EH (cell line): ENCODE measurements at places on chromosomes 5 and 9.

GRCh38 chr5:55988979-55989638 is 5.7 kb downstream of the IL6ST start:
- no peak for DNase-seq

DNA sequence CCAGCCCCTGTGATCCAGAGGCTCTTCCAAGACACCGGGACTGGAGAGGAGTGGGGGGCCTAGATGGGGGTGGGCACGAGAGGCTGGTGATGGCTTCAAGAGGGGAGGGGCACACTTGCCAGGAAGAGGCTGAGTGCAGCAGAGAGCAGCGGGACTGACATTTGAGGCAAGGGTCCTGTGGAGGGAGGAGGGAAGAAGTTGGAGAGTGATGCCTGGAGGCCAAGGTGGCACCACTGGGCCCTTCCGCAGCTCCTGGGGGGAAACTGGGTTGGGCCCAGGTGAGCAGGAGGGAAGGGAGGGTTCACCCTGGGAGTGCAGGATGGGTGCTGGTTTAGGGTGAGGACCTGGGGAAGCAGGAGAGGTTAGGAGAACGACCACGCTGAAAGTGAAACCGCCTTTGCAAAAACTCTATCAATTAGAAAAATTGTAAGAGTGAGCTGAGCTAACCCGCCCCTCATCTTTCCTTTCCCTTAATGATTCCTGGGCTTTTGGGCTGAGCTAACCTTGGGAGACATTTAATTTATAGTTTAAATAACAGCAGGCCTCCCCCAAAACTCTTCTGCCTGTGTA is 26.2 kb downstream of the ABO start:
- DNase-seq, result no peak

DNA sequence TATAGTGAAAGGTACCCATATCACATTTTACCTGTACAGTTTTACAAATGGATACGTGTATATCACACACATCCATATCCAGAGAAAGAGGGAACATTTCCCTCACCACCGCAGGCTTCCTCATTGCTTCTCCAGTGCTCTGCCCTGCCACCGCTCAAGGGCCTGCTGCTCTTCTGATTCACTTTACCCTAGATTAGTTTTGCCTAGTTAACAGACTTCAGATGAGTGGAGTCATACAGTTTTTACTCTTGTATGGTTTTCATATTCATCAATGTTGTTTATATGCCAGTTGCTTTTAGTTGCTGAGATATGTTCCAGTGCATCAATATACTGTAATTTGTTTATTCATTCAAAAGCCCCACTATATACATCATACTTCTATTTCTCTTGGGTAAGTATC is 53.9 kb upstream of the POMT1 start:
- DNase-seq, result no peak

GRCh38 chr5:35281613-35282012 is 51.3 kb upstream of the PRLR start:
- no peak for DNase-seq

DNA sequence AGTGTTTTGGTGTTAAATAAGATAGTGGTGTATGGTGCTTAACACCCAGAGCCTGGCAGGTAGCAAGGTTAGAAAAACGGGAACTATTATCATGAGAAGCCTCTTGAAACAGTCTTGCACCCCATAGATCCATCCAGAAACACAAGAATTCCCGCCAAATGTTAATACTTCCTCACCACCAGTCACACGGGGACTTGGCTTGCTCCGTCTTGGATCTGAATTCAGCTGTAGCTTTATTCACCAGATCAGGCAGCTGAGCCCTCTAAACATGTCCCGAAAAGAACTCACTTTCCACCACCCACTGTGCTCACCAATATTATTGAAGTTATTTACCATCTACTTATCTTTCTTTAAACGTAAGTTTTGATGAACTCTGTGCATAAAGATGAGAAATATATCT is 101.6 kb upstream of the PTPN3 start:
- DNase-seq, result no peak

GRCh38 chr5:160188141-160189015 is 40.9 kb upstream of the FABP6 start:
- DNase-seq, result peak; percentile 84

- no peak for DNase-seq
These were observed 95.6 kb downstream of the PALM2AKAP2 start for GRCh38 chr9:109875495-109876129.

DNA sequence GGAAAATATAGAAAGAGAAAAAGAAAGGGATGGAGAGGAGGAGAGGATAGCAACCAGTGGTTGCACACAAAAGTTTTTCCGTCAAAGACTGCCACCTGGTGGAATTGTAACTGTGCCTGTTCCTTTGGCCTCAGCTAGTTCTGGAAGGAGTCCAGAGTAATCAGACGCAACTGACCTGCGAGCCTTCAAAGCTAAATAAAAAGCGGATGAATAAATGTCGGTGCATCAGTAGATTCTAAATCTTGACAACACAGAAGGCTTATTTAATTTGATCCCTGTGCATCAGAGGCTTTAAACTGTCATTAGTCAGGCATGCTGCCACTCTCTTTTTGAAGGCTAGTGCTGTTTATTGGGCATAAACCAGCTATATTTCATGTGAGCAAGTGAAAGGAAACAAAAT is 132.9 kb upstream of the ACO1 start:
- DNase-seq, result peak; percentile 20

- peak; percentile 1 for DNase-seq
These were observed 382.6 kb downstream of the ADGRV1 start for GRCh38 chr5:90941002-90941720.

- DNase-seq, result no peak
These were observed 54.0 kb downstream of the SCAI start for GRCh38 chr9:125089331-125089730.

- DNase-seq, result no peak
These were observed 31.5 kb downstream of the HMHB1 start for GRCh38 chr5:143843461-143843860.
